Thymus (tissue), 14 donors: ENCODE measurements at places on chromosomes 6 and 20.

DNA sequence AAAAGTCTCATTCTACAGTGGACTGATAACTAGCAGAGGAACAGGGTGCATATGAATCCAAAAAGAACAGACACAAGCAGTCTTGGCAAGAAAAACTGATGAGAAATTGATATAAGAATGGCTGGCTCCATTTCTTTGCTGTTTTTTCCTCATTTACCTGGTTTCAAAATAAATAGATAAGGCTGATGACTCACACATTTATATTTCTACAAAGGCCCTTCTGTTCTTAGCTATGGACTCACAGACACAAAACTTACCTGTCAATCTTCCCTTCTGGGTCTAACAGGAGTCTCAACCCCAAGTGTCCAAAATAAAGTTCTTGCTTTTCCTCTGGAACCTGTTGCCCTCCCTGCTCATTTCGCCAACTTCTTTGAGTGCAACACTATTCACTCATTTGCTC is 941 bp downstream of the SLC17A4 start:
- no peak for DNase-seq

DNA sequence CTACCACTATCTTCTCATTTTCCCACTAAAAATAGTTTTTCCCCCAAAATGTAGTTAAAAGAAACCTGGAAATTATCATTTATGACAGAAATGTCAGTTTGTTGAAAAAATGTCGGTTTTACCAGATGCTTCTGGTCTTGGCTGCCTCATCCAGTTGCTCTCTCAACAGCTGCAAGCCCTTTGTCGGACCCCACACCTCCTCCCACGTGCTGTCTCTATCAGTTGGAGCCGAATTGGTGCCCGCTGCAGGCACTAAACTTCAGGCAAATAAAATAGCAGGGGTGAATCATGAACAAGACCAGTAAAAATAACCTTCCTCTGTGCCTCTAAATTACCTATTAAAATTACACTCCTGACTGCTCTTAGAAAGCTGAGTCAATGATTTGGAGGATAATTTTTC is 129.5 kb upstream of the CEP162 start:
- no peak for DNase-seq

DNA sequence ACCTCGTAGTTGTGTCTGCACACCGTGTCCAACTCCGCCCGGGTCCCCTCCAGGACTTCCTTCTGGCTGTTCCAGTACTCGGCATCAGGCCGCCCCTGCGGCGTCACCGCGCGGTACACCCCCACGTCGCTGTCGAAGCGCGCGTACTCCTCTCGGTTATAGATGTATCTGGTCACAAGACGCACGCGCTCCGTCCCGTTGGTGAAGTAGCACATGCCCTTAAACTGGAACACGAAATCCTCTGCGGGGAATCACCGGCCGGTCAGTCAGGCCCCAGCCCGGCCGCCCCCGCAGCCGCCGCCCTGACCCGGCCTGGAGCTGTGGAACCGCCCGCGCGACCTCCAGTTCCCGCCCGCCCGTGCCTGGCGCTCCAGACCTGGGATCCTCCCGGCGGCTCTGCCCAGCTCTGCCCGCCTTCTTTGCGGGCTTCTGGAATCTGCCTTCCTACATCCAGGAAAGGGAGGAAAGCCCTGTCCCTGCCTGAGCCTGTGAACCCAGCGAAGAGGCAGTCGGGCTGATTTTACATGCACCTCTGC is 1.6 kb downstream of the HLA-DQB1 start:
- DNase-seq = no peak

DNA sequence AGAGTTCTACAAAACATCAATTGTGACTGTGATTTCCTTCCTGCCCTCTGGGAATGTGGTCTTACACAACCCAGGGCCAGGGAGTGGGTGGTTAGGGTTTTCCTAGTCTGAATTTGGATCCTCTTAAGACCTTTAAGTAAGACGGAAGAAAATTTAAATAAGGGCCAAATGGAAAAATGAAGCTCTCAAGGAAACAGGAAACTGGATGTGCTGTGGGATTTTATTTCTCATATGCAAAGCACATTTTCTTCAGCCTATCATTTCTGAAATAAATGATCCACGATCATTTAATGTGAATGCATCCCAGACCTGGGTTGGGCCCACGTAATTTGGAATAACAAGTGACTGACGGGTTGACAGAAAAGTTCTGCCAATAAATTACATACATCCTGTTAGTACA is 243.6 kb downstream of the CLIC5 start:
- DNase-seq = no peak

DNA sequence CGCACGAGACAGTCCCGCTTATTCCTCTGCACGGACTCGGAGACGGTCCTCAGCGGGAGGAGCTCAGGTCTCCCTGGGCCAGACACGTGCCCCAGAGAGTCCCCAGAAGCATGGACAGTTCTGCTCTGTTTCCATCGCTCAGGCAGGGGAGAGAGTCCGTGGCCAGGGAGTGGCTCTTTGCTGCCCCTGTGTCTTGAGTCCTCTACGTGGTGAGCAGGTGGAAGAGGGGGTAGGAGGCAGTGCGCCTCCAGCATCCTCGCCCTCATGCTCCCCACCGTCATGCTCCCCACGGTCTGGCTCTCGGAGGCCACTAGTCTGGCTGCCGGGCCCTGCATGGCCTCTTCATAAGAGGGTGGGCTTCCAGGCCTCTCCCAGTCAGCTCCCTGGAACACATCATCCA is 8.9 kb downstream of the TAGAP start:
- no peak for DNase-seq
